Esophagus squamous epithelium (tissue), 5 donors: ENCODE measurements at places on chromosomes 1 and 21. TPM values are rescaled to one million over a fixed set of nuclear protein-coding genes. Genes with fewer than 3 reads are reported as not detected.

GRCh38 chr21:42403611-42404231, at the start of gene UBASH3A:
UBASH3A (plus strand) TSS chr21:42403902; CDS start chr21:42403946, 44 bp downstream.
- no peak for DNase-seq

Gene SMPDL3B
- 0.79 TPM for total RNA-seq

DNA sequence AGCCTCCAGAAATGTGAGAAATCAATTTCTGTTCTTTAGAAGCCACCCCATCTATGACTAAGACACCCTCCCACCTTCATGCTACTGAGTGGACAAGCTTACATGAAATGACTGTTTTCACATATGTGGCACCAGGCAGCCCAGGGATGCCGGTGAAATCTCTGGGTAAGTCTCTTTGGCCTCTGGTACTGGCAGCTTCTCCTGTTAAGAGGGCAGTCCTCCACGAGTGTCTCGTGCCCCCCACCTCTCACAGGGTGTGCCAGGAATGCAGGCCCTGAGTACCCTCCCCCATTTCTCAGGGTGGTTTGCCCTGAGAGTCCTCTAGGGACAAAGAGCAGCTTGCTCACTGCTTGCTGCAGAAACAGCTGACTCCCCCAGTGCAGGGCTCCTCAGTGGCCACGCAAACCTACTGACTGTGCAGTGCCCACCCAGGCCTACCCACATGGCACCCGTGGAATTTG, 3.2 kb upstream of the PRXL2B start:
- DNase-seq: no peak

Gene SMCP
- total RNA-seq: not detected

Gene GSTM5
- not detected for total RNA-seq

Gene SPRR2B
- total RNA-seq: 1.9 TPM

GRCh38 chr1:234484218-234484617, 5.2 kb upstream of the TARBP1 start:
- no peak for DNase-seq

GRCh38 chr21:34540206-34540605, 28.2 kb upstream of the KCNE1 start:
- DNase-seq: no peak

DNA sequence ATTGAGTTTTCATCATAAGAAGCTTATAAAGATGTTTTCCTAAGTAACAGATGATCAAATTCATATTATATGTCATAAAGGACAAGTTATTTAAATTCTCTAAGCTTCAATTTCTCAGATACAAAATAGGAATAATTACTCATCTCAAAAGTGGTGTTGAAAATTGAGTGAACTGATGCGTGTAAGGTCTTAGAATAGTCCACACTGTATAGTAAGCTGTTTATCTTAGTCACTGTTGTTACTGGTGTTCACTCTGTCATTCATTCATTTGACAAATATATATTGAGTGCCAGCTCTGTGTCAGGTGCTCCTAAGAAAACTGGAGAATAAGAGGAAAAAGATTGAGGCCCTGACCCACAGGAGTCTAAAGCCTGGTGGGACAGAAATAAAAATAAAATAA, 186.3 kb upstream of the BRINP3 start:
- no peak for DNase-seq

Gene HLCS
- total RNA-seq: 19.5 TPM

DNA sequence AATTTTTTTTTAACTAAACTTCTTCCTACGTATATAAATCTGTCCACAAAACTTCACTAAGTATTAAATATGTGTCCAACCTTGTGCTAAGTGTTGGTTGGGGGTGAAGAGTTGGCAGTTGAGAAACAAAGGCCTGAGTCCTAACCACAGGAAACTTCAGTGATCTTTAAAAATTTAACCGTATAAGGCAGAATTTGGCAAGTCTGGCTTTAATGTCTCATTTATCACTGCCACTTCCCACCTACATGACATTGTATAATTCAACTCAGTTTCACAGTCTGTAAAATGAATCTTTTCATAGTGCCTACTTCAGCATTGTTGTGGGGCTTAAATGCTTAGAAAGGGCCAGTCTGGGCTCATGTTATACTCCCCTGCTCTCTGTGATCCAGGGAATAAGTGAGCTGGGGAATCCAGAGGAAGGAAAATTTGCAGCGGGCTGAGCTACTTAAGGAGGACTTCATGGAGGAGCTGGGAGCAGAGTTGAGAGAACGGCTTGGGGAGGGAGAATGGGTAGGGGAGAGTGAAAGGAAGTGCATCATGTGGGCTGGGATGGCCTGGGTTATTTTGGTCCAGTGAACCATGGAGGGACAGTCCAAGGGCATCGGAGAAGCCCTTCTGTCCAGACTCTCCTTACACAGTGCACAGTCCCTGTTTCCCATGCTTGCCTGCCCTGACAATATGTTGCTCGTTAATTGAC, 14.5 kb downstream of the IFNAR2 start:
- no peak for DNase-seq

GRCh38 chr1:78730054-78730453, 80.4 kb downstream of the IFI44 start:
- DNase-seq: no peak

DNA sequence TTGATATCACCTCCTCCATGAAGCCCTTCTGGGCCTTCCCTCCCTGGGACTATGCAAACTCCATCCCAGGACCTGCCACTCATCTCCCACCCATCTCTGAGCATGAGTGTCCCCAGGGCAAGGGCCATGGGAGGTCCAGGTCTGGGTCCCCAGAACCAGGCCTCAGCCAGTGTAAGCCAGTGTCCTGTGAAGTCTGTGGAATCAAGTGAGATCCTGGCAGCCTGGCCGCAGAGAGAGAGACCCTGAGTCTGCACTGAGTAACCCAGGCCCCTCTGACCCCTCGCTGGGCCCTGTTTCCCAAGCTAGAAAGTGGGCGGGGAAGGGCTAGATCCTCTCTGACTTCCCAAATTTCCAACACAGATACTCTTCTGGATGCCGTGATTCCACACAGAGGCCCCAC, 132.7 kb downstream of the DMRTB1 start:
- DNase-seq: no peak

DNA sequence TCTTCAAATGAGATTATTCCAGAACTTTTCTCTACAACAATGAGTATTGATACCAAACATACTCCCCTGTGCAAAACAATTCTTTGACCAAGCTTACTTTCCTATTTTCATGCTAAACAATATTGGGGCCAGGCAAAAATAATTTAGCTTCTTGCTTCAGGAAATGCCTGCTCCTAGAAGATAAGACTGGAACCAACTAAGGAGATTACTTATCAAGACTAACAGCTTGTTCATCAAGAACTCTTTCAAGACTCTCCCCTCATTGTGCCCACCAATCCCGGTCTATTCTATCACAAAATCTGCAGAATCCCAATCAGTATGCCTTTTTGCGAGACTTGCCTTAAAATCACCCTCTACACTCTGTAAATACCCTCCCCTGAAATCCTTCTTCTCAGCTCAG, 536.6 kb downstream of the RWDD3 start:
- no peak for DNase-seq
